ENCODE measurements at places on chromosomes 1 and 21.

- peak; percentile 30 for DNase-seq
Measured at GRCh38 chr1:31891280-31891679, 46.9 kb downstream of the PTP4A2 start.

DNA sequence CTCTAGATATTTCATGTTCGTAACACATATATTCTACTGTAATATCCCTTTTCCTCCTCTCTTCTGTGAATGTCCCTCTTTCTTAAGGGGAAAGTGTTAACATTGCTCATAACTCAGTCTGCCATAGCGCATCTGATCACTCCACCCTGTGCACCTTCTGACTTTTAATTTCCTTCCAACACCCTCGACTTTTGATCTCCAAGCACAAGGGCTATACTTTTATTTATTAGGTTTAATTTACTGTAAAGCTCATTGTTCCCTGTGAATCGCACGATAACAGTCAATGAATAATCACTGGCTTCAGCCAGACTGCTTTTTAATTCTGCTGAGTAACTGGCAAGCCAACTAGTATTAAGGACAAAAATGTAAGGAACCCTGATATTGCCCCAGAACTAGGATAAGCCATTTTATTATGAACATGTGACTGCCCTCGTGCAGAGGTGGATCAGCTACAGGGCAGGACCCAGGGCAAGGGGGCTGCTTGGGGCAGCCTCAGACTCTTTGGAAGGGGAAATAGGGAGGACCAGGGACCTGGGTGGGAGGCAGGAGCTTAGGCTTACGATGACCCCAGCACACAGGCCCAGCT lies 2.6 kb upstream of the ETS2 start:
- DNase-seq: no peak

DNA sequence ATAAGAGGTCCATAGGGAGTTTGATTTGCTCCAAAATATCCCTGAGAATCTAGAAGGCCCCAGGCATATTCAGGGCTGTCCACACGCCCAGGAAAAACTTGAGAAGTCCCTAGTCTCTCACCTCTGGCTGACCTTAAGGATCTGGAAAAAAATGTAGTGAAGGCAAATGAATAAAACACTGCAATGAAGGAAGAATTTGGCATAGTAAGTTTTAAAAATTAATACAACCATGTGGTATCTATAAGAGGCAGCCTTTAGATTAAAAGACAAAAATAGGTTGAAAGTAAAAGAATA lies 91.3 kb downstream of the COLGALT2 start:
- DNase-seq: no peak

DNA sequence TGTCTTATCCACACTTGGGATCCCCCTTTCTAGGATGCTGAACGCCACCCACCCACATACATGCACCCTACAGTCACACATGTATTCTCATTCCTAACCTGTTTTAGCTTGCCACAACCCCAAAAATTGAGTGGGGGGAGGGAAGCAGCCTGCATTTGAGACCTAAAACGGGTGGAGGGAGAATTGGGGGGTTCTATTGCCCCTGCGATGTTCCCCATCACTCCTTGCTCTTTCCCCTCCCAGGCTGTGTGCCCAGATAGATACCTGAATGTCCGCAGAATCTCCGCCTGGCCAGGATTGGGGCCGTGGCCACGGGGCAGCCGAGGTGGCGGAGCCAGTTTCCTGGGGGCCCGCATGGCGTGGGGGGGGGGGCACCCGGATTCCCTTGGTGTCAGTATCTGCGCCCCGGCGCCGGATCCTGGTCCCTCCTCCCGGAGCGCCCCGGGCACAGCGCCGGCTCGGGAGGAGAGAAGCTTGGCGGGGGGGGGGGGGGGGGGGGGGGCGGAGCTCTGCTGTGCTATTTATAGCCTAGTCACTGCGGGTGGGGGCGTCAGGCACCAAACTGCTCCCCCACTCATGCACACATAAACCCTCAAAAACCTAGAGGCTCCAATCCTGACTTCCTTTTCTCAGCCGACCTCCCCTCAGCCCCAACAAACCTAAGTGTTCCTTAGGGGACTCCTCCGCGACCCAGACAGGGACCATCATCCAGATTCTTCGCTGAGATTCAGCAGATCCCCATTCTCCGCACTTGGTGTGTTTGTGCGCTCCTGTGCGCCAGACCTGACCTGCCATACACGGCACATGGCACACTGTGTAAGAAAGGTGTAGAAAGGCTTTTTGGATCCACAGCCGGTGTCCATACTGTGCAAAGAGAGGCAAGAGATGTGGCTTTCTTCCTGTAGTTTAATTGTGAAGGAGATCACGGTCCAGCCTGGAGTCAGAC lies 1.9 kb downstream of the ANKRD34A start:
- no peak for DNase-seq

- no peak for DNase-seq
Measured at GRCh38 chr1:171037626-171038025, 53.1 kb upstream of the FMO3 start.

GRCh38 chr1:213329406-213330008 lies 278.5 kb downstream of the RPS6KC1 start:
- no peak for DNase-seq

DNA sequence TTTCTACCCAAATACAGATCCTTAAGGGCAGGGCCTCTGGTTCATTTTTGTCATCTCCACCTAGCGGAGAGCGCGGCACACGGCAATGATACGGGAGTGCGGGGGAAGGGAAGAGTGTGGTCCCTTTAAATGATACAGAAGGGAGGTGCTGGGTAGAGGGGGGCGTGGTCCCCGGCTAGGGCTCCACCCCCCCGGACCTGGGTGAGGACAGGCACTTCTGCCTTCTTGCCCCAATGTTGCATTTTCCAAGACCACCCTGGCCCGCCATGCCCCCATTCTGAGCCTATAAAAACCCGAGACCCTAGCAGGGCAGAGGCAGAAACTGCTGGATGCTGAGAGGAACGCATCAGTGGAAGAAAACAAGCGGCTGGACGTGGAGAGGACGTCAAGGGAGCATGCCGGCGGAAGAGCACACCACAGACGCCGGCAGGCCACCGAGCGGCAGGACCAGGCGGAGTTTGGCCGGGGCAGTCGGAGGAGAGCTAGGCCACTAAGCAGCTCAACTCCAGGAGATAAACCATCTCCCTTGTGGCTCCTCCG lies 30.0 kb downstream of the LRRC3 start:
- DNase-seq: no peak

- DNase-seq: no peak
Measured at GRCh38 chr1:43664369-43664768, 14.4 kb downstream of the KDM4A start.

- DNase-seq: no peak
Measured at GRCh38 chr21:37532868-37533780, 166.6 kb downstream of the DYRK1A start.

Measured in inflammatory macrophage treated with lipopolysaccharide for 4 hours (primary cell).